ENCODE measurements at places on chromosomes 1 and 21.

DNA sequence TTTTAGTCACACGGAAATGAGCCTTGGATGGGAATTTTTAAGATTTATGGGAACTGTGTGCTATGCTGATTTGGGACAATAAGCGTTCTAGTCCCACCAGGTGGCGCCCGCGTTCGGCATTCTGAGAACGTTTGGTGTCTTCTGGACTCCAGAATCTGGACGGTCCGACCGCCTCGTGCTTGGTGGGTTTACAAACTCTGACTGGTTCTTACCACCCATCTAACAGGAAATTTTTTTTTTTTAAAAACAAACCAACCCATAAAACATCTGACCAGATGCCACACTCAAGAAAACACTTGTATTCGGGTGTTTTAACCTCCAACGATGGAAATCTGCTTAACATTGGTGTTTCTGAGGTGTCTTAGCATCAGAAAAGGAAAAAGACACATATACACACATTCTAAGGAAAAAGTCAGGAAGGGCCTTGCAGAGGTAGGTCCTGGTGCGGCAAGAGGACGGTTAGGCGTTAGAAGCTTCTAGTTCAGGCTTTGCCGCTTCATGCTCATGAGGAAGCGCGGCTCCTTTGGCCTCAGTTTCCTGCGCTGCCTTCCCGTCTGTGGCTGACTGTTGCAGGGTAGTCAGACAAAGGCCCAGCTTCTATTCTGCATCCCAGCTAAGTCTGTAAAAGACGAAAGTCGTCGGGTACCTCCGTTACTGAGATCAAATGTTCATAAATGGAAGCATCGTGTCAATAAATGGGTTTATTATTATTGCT, 814 bp upstream of the DYRK3 start:
- DNase-seq: peak; percentile 95

DNA sequence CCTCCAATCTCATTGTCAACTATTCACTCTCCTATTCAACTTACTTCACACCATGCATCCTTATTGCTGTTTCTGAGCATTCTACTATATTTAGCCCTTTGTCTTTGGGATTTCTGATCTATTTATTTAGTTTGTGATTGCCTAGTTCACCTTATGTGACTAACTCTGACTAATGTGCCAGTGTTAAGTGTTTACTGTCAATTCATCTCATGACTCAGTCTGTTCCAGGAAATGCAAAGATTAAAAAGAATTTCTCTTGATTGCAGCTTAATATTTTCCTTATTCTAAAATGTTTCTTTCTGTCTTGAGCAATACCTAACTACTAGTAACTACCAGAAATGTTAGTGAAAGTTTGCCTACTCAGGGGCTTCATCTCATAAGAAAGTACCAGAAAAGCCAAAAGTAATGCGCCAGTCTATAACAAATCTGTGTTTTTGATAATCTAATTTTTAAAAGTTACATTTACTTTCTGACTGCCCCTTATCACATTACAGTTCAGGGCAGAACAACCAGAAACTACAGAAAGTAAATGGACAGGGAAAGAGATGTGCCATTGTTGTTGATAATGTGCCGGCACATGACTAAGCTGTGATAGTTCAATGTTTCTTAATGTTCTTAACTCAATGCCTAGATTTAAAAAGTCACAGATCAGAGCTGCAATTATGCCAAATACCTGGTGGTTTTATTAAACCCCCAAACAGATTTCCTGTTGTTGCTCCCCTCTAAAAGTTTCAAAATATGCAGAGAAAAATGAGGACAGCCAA, 556.5 kb downstream of the PTBP2 start:
- DNase-seq: peak; percentile 81

DNA sequence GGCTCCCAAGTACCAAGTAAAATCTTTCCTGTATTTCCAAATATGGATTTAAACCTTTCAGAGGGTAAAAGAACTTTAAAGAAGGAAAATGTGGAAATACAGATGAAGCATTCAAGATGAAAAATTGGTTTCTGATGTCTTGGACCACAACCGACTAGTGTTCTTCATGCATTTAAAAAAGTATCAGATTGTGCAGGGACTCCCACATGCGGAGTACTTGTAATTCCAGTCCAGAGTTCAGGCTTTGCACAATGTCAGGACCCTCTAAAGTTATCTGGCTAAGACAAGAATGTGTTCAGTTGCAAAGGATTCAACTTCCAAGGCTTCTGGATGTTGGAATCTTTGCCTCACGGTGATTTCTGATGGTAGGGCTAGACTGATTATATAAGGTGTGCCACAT, 66.7 kb downstream of the RGL1 start:
- peak; percentile 15 for DNase-seq

GRCh38 chr1:153277852-153278251, 18.4 kb downstream of the LORICRIN start:
- no peak for DNase-seq
